ENCODE measurements at places on chromosomes 5 and 9.

- DNase-seq = no peak
- peaks cover 74% of the 10 kb centered on the region for H3K4me1 ChIP-seq
- no peaks in the 10 kb centered on the region for H3K36me3 ChIP-seq
- H3K27ac ChIP-seq = no peak overlapping the region
Measured at GRCh38 chr5:81854485-81854884, 103.6 kb upstream of the SSBP2 start.

GRCh38 chr5:148060881-148061280, 2.9 kb upstream of the SPINK5 start:
- H3K4me1 ChIP-seq = no peaks in the 10 kb centered on the region
- no peaks in the 10 kb centered on the region for H3K36me3 ChIP-seq
- H3K27me3 ChIP-seq = no peaks in the 10 kb centered on the region
- no peak for DNase-seq
- H3K27ac ChIP-seq = no peak overlapping the region

DNA sequence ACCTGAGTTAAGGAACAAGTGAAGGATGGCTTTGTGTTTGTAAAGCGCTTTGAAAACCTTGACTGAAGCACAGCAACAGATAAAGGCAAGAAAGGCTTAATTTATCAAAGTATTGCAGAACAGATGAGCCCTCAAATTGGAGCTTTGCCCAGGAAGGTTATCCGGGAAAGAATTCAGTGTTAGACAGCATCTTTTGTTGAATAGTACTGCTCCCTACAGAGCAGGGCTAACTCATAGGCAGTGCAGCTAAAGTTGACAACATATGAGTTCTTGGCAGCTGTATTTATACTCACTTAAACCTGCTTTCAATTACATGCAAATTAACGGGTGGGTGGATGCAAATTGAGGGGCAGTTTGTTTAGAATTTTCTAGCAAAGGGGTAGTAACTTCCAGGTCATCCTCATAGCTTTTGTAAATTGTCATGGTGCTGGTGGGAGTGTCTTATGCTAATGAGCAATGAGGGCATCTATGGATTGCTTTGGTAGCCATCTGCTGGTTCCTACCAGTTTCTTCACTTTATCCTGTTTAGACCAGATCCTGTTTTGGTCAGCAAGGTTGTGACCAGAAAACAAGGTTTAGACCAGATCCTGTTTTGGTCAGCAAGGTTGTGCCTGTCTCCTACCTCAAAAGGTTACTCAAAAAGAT, 105.8 kb downstream of the GDA start:
- no peaks in the 10 kb centered on the region for H3K36me3 ChIP-seq
- peak; percentile 5 for DNase-seq
- H3K27ac ChIP-seq = no peak overlapping the region
- H3K4me1 ChIP-seq = no peaks in the 10 kb centered on the region
- H3K27me3 ChIP-seq = no peaks in the 10 kb centered on the region

- H3K4me1 ChIP-seq = no peaks in the 10 kb centered on the region
- H3K4me3 ChIP-seq = peak overlapping the region; percentile 61
- H3K27me3 ChIP-seq = no peaks in the 10 kb centered on the region
- no peak overlapping the region for H3K27ac ChIP-seq
- peak; percentile 68 for DNase-seq
Measured at GRCh38 chr9:19409401-19410194, 789 bp downstream of the ACER2 start.

- H3K4me3 ChIP-seq = no peak overlapping the region
- no peaks in the 10 kb centered on the region for H3K36me3 ChIP-seq
- no peak for DNase-seq
- H3K27ac ChIP-seq = no peak overlapping the region
- H3K27me3 ChIP-seq = no peaks in the 10 kb centered on the region
Measured at GRCh38 chr5:100890461-100891008, 12.5 kb downstream of the ST8SIA4 start.

DNA sequence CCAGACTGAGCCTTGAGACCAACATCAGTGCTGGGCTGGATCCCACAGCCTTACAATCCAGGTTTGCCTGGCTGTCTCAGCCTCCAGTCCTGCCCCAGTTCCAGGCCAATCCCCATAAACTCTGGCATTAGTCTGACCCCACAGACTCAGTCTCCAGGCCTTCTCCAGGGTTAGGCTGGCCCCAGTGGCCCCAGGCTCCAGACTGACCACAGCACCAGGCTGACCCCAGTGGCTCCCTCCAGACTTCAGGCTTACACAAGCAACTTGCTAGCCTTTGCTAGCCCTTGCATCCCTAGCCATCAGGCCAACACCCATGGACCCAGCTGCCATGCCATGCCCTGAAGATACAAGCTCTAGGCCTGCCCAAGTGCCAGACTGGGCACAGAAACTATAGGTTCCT, 1326.0 kb upstream of the C9orf72 start:
- no peak overlapping the region for H3K4me3 ChIP-seq
- no peak overlapping the region for H3K27ac ChIP-seq
- no peak for DNase-seq
- H3K27me3 ChIP-seq = peaks cover 6% of the 10 kb centered on the region

- H3K27ac ChIP-seq = no peak overlapping the region
- DNase-seq = no peak
- no peaks in the 10 kb centered on the region for H3K4me1 ChIP-seq
- H3K36me3 ChIP-seq = no peaks in the 10 kb centered on the region
Measured at GRCh38 chr9:16461137-16461840, 409.2 kb downstream of the BNC2 start.

DNA sequence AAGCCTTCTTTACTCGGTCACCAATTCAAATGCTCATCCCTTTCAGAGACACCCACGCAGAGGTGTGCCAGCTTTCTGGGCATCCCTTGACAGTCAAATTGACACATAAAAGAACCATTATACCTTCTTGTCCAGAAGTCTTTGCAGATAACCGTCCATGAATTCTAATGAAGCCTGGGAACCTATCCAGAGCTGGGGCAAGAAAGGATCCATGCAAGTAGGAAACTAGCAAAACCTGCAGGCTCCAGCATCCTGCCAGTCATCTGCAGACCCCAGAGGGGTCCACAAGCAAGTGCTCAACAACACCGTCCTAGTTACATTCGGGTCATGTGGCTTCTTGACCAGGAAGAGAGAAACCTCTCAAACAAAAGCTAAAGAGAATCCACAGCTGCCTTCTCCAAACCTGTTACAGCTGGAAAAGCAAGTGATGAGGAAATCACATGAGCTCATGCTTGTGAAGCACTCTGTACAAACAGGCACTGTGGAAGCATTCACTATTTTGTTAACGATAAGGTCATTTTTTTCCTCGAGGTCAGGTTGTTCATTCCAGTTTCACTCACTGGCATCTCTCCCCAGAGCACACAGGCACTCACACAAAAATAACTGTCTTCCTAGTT, 80.2 kb upstream of the DMRT1 start:
- H3K36me3 ChIP-seq = no peaks in the 10 kb centered on the region
- H3K27me3 ChIP-seq = no peaks in the 10 kb centered on the region
- DNase-seq = peak; percentile 55
- no peaks in the 10 kb centered on the region for H3K4me1 ChIP-seq
- H3K4me3 ChIP-seq = no peak overlapping the region

GRCh38 chr9:132717326-132717945, 47.2 kb downstream of the GTF3C4 start:
- H3K27me3 ChIP-seq = no peaks in the 10 kb centered on the region
- no peak overlapping the region for H3K4me3 ChIP-seq
- H3K36me3 ChIP-seq = no peaks in the 10 kb centered on the region
- H3K4me1 ChIP-seq = peaks cover 4% of the 10 kb centered on the region

GRCh38 chr5:160298189-160298588, 14.2 kb downstream of the CCNJL start:
- DNase-seq = peak; percentile 22
- H3K4me1 ChIP-seq = peaks cover 12% of the 10 kb centered on the region
- no peaks in the 10 kb centered on the region for H3K36me3 ChIP-seq
- no peak overlapping the region for H3K27ac ChIP-seq

GRCh38 chr9:7691909-7692308, 107.7 kb downstream of the DMAC1 start:
- no peak overlapping the region for H3K27ac ChIP-seq
- DNase-seq = no peak
- H3K4me3 ChIP-seq = no peak overlapping the region
- peaks cover 22% of the 10 kb centered on the region for H3K4me1 ChIP-seq
- H3K27me3 ChIP-seq = no peaks in the 10 kb centered on the region
- H3K36me3 ChIP-seq = no peaks in the 10 kb centered on the region

DNA sequence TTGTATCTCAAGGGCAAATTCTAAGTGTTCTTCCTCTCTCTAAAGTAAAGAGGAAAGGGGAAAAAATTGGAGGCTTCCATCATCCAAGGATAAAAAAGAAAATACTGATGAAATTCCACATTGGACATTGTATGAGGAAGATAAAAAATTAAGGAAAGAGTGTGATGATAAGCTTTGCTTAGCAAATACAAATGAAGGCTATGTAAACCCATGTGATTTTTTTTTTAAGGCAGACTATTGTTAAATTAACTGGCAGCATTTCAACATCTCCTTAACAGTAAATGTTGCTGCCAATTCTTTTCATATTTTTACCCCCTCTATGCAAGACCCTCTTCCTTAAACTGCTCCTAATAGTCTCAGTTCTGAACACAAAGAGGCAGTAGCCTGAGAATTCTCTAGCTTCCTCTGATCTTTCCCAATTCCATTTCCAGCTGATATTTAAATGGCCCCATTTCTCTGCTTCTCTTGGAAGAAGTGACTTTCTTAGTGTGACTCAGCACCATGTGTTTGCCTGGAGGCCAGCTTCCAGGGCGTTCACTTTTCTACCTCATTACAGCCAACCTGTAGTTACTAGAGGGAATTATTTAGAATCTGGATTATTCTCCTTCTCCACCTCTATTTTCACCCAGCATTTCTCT, 159.7 kb downstream of the TLE1 start:
- H3K27ac ChIP-seq = no peak overlapping the region
- peak; percentile 52 for DNase-seq
- no peak overlapping the region for H3K4me3 ChIP-seq
- no peaks in the 10 kb centered on the region for H3K36me3 ChIP-seq
- H3K4me1 ChIP-seq = no peaks in the 10 kb centered on the region

DNA sequence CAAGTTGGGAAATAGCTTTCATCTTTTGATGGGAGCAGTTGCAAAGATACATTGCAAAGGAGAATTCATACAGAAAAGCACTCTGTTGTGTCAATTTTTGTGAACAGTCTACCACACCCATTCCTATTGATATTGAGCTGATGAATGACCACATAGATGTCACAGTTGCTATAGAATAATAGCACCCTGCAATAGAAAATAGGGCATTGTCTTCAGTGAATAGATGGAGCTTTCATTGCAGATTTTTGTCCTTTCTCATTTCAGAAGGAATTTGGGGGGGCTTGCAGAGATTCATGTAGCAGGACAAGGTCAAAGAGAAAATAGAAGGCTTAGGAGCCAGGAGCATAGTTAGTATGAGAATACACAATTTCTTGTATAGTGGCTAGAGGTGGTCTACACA, 237.9 kb downstream of the TMEM38B start:
- no peak for DNase-seq
- no peak overlapping the region for H3K4me3 ChIP-seq
- no peaks in the 10 kb centered on the region for H3K27me3 ChIP-seq
- no peak overlapping the region for H3K27ac ChIP-seq

DNA sequence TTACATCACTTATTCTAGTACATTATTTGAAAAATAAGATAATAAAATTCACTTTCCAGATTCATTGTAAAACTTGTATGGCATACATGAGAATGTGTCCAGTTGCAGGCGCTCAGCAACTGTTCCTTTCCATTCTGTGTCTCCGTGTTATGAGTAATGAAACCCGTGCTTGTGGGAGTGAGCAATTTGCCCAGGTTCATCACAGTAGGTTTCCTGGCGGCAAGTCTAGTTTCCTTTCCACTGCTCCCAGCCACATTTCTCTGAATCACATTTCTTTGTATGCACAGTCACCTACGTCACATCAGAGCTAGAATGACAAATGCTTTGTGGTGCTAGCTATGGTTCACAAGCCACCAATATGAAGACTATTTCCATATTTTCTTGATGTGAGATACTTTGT, 39.9 kb downstream of the MOCS2 start:
- H3K27me3 ChIP-seq = no peaks in the 10 kb centered on the region
- no peak overlapping the region for H3K4me3 ChIP-seq
- no peak for DNase-seq
- peaks cover 10% of the 10 kb centered on the region for H3K4me1 ChIP-seq
- no peak overlapping the region for H3K27ac ChIP-seq

- H3K36me3 ChIP-seq = peaks cover 5% of the 10 kb centered on the region
- no peaks in the 10 kb centered on the region for H3K27me3 ChIP-seq
- DNase-seq = peak; percentile 3
- H3K4me1 ChIP-seq = no peaks in the 10 kb centered on the region
Measured at GRCh38 chr9:111598733-111599091, 735 bp downstream of the PTGR1 start.

GRCh38 chr5:176134529-176135223, 103.5 kb upstream of the SIMC1 start:
- no peak overlapping the region for H3K4me3 ChIP-seq
- H3K27ac ChIP-seq = no peak overlapping the region
- peaks cover 21% of the 10 kb centered on the region for H3K27me3 ChIP-seq
- no peak for DNase-seq

DNA sequence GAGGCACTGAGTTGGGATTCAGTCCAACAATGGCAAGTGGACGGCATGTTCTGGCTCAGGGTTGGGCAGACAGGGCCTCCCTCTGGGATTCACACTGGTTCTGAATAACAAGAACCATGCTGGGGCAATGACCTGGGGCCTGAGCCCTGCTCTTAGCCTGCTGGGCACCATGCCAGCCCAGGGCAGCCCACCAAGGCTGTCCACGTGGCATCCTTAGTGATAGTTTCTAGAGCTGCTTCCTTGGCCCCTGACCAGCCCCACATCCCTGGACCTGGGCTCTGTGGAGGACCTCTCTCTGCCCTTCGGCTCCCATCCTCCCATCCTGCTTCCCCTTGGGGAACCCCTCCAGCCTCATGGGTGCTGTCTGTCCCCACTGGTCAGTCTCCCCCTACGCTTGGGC, 22.3 kb upstream of the OLFM1 start:
- H3K36me3 ChIP-seq = no peaks in the 10 kb centered on the region
- no peak overlapping the region for H3K27ac ChIP-seq
- no peaks in the 10 kb centered on the region for H3K4me1 ChIP-seq
- no peak overlapping the region for H3K4me3 ChIP-seq
- peaks cover 9% of the 10 kb centered on the region for H3K27me3 ChIP-seq
- no peak for DNase-seq

DNA sequence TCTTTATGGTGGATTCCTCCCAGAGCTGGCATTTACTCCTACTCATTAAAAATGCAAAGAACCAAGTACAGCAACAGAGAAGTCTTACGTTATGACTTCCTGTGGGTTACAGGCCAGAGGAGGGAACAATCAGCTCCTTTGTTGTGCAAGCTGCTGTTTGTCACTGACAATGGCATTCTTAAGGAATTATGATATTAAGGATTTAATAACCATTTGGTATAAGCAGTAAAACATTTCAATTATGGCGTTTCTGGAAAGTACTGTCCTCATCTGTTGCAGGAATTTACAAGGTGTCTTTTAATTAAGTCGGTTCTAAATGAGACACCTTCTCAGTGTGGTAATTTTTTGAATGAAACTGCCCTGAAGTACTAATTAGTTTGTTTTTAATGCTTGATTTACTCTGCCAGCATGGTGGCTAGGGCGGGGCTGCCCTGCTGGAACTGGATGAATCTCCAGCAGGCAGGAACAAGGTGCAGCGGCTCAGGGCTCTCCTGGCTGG, 49.1 kb upstream of the VDAC1 start:
- no peaks in the 10 kb centered on the region for H3K27me3 ChIP-seq
- no peak overlapping the region for H3K4me3 ChIP-seq
- DNase-seq = peak; percentile 87

- H3K4me3 ChIP-seq = no peak overlapping the region
- no peak overlapping the region for H3K27ac ChIP-seq
- DNase-seq = no peak
Measured at GRCh38 chr5:67009028-67009427, 187.6 kb downstream of the CD180 start.

- peak overlapping the region; percentile 98 for H3K27ac ChIP-seq
- H3K4me3 ChIP-seq = no peak overlapping the region
- no peaks in the 10 kb centered on the region for H3K36me3 ChIP-seq
- no peak for DNase-seq
Measured at GRCh38 chr9:131607591-131607990, 62.3 kb downstream of the PRRT1B start.
